Gastroesophageal sphincter (tissue), 4 donors: ENCODE measurements at places on chromosomes 7 and 10. TPM values are rescaled to one million over a fixed set of nuclear protein-coding genes. Genes with fewer than 3 reads are reported as not detected.

DNA sequence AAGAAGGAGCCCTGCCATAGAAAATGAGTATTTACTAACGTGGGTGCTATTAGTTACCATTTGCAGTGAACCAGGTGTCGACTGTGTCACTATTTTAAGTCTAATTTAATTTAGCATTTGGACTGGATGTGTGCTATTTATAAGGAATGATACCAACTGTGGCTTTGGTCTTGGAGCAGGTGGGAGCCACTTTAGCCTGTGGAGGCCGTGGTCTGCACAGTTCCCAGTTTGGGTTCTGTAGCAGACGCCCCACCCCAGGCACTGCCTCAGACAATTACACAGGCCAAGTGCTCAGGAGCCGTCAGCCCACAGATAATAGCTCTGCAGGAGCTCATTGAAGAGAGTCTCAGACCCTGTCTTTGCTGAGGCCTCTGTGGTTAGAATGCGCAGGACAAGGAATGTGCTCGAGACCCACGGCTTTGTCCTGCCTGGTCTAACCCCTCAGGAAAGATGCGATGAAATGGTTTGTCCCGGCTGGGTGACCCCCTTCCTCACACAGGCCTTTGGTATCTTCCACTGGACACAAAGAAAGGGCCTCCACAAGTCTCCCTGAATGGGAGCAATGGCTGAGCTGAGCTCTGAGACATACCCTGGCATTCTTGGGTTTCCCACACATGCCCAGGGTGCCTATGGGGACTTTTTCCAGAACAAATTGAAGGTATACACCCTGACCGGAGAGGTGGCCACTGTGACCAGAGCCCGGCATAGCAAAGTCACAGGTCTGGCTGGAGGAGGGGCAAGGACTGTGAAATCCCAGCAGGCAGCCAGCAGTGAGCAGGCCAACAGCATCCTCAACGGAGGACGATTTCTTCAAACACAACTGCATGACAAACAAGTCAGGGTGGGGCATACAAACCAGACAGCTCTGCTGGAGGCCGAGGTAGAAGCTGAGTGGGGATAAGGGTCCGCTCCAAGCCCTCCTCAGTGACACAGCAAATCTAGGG lies 251.2 kb downstream of the ARHGAP12 start:
- no peak for ATAC-seq

- no peak for ATAC-seq
These were observed 467.3 kb downstream of the PTPRN2 start for GRCh38 chr7:158120316-158120715.

The GPR146 gene
- 13.6 TPM for total RNA-seq

The ADAM8 gene
- 3.4 TPM for total RNA-seq

The PDE6C gene
- total RNA-seq: not detected
